ENCODE measurements at places on chromosomes 3 and 15.

GRCh38 chr15:68408971-68409370 is 23.0 kb downstream of the ITGA11 start:
- no peak for DNase-seq

- DNase-seq = peak; percentile 16
These were observed 82.2 kb upstream of the SLC25A26 start for GRCh38 chr3:66138336-66139313.

- DNase-seq = no peak
These were observed 470.7 kb upstream of the CBLB start for GRCh38 chr3:106339551-106339950.

DNA sequence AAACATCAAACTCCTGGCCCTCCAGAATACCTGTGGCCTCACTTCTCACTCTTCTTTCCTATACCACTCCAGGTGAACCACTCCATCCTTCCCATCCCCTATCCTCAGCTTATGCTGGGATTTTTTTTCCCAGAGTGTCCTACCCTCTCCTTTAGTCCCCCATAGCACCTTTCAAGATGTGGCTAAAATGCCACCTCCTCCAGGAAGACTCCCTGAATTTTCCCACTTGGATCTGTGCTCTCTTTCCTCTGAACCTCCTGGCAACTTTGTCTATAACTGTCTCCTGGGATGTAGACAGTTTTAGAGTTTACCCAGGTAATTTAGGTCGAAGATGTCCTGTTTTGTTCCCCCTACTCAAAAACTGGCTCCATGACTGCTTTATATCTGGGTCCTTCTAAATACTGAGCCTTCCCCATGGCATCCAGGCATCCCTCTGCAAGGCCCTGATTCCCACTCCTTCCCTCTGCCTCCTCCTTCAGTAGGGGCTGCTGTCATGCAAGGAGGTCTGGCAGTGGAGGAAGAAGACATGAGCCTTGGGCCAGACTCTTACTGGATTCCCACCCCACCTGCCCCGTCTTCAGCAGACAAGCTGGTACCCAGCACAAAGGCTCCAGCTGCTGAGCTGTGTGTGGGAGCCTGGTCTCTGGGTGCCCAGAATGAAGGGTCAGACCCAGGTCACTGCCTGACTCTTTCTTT is 161.5 kb downstream of the SMAD6 start:
- no peak for DNase-seq

DNA sequence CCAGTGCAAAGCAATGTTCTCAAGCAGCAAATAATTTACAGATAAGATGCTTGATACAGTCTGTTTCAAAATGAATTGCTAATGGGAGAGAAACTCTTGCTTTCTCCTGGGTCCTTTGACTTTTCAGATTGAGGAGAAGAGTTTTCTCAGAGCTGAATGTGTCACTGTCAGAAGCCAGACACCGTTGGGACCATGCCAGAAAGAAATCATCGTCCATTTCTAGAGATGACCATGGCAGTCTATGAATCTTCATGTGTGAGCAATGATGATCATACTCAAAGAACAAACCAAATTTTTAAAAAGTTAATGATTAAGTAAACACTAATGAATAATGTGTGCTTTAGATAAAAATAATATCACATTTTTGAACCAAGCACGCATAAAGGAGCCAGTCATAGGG is 77.6 kb downstream of the ZNF385D start:
- no peak for DNase-seq

- DNase-seq = no peak
These were observed 798.8 kb downstream of the OTOL1 start for GRCh38 chr3:162295323-162295983.

DNA sequence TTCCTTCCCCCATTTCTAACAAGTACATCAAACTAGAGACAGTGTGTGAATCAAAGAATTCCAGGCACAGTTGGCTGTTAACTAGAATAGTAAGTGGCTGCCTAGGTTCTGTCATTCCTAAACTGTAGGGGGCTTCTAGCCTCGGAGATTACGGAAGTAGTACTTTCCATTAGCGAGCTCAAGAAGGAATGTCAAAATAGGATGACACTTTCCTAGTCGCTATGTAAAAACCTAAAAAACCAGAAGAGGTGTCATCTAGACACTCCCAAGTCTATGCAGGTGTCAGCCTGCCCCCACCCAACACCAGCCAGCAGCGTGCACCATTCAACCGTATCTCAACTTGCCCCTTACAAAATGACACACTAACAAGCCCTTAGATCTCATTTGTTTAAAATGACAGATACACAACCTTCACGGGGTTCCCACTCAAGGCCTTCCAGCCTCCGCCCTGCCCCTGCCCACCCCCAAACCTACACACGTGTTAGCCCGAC is 874 bp downstream of the INO80 start:
- DNase-seq = peak; percentile 48

DNA sequence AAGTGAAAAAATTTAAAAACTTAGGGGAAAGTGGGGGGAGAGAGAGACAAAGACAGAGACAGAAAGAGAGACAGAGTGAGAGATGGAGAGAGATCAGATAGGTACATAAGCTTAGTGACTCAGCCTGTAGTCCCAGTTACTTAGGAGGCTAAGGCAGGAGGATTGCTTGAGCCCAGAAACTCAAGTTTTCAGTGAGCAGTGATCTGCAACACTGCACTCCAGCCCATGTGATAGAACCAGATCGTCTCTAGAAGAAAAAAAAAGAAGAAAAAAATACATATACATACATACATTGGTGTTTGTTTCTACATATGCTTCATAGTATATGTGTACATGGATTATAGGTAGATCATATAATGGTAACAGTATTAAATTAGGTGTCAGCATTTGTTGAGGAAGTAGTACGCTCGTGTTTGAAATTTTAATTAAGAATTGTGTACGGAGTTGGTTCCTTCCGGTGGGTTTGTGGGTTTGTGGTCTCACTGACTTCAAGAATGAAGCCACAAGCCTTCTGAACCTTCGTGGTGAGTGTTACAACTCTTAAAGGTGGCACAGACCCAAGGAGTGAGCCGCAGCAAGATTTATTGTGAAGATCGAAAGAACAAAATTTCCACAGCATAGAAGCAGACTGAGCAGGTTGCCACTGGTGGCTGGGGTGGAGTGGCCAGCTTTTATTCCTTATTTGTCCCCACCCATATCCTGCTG is 38.3 kb upstream of the SNRPN start:
- DNase-seq = no peak

GRCh38 chr3:33706056-33706455 is 12.0 kb downstream of the CLASP2 start:
- DNase-seq = no peak

DNA sequence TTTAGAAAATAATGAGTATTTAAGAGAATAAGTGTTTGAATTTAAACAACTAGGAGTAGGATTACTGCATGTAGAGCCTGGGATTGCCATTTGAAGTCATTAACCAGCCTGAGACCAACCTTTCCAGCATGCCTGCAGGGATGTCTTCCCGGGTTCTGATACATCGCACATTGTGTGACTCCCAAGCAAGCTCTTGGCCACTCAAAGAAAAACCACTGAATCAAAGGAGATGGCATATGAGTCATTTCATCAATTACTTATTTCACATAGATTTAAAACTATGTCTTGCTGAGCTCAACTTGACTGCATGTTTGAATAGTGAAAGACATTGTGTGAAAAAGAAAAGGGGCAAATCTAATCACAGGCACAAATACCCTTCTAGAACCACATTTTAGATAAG is 15.0 kb upstream of the THBS1 start:
- DNase-seq = no peak

- DNase-seq = no peak
These were observed 81.2 kb downstream of the IGF1R start for GRCh38 chr15:98729446-98730042.

- no peak for DNase-seq
These were observed 931.9 kb downstream of the IGSF11 start for GRCh38 chr3:118102737-118103136.

GRCh38 chr3:36647423-36647853 is 116.9 kb downstream of the DCLK3 start:
- DNase-seq = no peak

GRCh38 chr3:188680189-188680588 is 491.6 kb upstream of the TPRG1 start:
- DNase-seq = no peak

GRCh38 chr3:170205302-170205701 is 16.9 kb upstream of the PRKCI start:
- DNase-seq = peak; percentile 13

DNA sequence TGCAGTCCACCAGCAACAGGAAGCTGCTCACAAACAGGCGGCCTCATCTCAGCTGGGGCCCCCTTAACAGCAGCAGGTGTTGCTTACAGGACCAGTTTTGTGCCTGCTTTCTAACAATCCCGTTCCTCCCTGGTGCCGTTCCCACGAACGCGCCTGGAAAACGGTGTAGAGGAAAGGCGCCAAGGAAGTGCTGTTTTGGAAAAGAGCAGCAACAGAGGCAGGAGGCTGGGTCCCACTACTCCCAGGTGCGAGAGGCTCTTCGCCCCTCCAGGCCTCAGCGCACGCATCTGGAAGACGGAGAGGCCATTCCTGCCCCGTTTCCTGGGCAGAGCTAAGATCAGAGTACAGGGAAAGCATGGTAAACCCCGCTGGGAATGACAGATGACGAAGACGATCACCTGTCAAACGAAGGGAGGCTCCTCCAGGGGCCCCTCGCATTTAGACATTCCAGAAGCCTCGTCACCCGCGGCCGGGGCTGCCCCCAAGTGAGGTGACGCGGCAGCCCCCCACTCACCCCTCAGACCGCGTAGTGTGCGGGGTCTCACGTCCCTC is 603 bp downstream of the SCAPER start:
- DNase-seq = peak; percentile 10

DNA sequence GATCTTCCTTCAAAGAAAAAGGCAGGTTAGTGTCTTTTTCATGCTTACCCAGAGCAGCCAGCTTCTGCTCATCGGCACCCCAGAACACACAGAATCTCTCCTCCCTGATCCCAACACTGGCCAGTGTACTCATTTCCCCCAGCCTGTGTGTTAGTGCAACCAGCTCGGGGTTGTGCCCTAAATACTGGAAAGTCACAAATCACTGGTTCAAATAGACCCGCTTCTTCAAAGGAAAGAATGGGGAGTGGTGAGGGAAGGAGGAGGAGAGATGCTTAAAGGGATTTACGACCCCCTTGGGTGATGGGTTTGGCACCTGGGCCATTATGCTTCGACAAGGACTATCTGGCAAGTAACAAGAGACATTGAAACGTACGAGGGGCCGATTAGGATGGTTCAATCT is 114.0 kb downstream of the FOXB1 start:
- no peak for DNase-seq

GRCh38 chr15:57306161-57306943 is 70.0 kb upstream of the CGNL1 start:
- peak; percentile 88 for DNase-seq

DNA sequence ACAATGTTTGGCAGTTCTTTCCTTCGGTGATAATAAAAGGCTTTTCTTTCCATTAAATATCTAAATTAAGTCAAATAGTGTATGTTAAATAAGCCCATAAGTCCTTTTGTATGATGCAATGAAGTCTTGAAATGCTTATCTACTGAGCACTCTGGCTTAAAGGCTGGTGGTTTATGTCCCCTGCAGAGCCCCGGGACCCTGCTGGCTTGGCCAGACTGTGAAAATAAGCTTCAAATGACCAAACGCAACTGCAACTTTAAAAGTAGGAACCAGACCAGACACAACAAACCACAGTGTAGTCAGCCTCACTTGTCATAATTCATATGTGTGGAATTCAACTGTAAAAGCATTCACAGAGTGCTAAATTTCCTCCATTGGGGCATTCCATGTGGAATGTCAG is 72.5 kb downstream of the FOXP1 start:
- DNase-seq = peak; percentile 40

- DNase-seq = no peak
These were observed 79.7 kb downstream of the DZIP3 start for GRCh38 chr3:108669208-108669607.

DNA sequence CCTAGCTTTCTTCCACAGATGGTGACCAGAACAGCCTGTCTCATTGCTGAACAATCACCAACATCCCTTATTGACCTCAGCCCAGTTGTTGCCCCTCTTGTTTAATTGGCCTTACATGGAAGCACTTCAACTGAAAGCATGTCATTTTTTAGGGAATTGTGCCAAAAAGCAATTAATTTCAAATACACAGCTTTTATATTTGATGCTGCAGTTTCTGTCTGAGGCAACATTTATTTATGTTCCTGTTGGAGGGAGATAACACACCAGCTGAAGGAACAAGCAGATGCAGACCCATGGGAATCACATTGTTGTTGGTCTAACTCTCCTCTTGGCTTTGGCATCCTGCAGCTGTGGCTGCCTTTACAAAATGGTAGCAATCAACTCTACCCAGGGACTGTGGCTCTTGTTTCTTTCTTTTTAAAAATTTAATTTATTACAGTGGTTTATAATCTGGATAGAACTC is 498.1 kb upstream of the RGMA start:
- DNase-seq = no peak

DNA sequence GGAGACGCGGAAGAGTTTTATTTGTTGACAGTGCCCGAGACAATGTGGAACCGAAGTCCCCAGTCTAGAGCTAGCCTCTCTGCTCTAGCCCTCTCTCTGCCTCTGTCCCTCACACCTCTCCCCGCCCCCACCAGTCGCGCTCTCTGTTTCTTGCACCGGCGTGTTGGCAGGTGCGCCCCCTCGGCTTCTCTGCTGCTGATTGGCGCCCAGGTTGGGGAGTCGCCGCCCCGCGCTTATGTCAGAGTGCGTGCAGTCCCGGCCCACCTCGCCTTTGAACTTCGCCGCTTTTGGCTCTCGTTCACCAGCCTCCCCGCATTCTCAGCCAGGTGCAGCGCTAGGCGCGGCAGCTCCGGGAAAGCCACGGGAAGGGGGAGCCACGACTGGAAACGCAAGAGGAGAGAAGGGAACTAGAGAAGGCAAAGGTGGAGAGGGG is at the start of gene SOX14:
TSS of gene SOX14 (plus strand) at position 315 of the 433 bp plus-strand sequence. CDS start 470 bp downstream, outside the sequence.
- DNase-seq = no peak

DNA sequence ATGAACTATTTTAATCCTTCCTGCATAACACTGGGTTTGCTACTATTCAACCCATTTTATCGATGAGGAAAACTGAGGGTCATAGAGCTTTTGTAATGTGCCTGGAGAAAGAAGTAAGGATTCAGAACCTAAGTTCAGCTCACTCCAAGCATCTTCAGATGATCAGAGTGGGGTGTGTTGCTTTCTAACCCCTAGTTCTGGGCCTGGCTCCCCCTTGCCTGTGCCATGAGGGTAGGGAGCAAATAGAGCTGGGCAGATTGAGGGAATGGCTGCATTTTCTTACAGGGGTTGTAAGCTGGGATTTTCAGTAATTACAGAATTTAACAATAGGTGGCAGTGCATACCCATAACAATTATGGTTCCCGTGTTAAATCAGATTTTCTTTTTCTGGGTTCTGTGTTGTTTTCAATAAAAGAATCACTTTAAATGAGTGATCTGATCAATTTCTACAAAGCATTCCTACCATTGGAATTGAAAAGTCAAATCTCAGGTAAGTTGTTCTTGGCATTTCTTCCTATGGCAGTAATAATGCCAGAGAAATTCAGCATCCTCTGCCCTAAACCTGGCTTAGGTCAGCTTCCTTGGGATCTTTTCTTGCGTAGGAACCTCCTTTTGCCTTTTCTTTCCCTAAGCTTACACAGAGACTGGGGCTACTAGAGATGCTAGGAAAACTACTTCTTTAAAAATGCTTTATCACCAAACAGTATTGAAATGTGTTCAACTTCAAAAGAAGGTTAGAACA is 103.8 kb upstream of the IL12A start:
- peak; percentile 46 for DNase-seq

GRCh38 chr3:20074226-20075063 is 34.2 kb downstream of the KAT2B start:
- DNase-seq = no peak
